ENCODE measurements at places on chromosomes 2 and 18. TPM values are rescaled to one million over a fixed set of nuclear protein-coding genes. Genes with fewer than 3 reads are reported as not detected.

LBX2 gene
- 2.8 TPM for polyA plus RNA-seq

ARHGAP25 gene
- 3.5 TPM for polyA plus RNA-seq

ERBB4 gene
- 0.03 TPM for polyA plus RNA-seq

GPR45 gene
- polyA plus RNA-seq = not detected

ZNF638 gene
- polyA plus RNA-seq = 24.8 TPM

OTX1 gene
- polyA plus RNA-seq = not detected

RAD51AP2 gene
- 0.08 TPM for polyA plus RNA-seq

DNA sequence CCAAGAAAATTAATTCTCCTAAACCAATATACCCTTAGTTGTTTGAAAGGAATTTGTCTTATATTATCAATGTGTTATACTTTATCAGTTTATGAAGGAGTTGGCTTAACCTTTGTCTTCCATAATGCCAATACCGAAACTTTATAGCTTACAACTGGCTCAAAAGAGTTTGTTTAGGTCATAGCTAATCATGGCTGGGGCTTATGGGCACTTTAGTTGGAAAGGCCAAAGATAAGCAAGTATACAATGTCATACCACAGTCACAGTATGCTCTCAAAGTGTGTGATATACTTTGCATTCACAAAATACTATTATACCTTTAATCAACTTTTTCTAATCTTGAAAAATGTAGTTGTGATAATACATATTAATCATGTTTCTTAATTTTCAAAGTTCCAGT, 2.3 kb downstream of the KLHL41 start:
- H3K27me3 ChIP-seq = no peaks in the 10 kb centered on the region
- DNase-seq = no peak
- no peak overlapping the region for H3K27ac ChIP-seq
- H3K4me1 ChIP-seq = no peaks in the 10 kb centered on the region

DNA sequence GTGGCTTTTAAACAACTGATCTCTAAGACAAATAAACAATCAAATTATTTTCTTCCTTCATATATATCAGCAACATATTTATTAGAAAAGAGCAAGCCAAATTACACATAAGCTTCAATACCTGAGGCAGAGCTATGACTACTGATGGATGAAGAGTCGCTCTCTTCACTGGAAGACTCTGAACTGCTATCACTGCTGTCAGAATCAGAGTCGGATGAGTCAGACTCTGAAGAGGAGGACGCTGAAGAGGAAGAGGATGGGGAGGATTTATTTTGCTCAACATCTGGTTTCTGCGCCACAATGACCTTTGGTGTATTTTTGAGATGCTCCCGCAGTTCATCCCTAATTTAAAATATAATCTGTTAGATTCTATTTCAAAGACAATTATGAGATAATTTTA, 56.7 kb downstream of the CWC22 start:
- DNase-seq = no peak
- no peaks in the 10 kb centered on the region for H3K27me3 ChIP-seq
- H3K4me1 ChIP-seq = peaks cover 4% of the 10 kb centered on the region
- H3K36me3 ChIP-seq = peaks cover 21% of the 10 kb centered on the region
- H3K27ac ChIP-seq = no peak overlapping the region

DNA sequence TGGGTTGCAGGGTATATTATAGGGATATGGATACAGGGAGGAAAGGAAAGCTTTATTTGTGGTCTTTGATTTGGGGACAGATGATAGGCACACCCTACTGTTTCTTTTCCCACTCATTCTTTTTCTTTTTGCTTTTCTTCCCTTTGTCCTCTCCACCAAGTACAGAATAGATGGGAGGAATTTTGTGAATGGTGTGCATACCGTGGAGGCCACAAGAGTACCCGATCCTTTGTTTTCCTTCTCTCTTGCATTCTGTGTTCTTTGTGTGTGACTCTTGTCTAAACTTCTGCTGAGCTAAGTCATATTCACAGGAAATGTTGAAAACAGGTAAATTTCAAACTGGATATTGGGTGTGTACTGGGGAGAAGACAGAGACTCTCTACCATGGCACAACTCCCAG, 321.4 kb upstream of the SLC8A1 start:
- no peak overlapping the region for H3K4me3 ChIP-seq
- no peak for DNase-seq
- H3K36me3 ChIP-seq = no peaks in the 10 kb centered on the region
- H3K27me3 ChIP-seq = no peaks in the 10 kb centered on the region
- no peak overlapping the region for H3K27ac ChIP-seq

DNA sequence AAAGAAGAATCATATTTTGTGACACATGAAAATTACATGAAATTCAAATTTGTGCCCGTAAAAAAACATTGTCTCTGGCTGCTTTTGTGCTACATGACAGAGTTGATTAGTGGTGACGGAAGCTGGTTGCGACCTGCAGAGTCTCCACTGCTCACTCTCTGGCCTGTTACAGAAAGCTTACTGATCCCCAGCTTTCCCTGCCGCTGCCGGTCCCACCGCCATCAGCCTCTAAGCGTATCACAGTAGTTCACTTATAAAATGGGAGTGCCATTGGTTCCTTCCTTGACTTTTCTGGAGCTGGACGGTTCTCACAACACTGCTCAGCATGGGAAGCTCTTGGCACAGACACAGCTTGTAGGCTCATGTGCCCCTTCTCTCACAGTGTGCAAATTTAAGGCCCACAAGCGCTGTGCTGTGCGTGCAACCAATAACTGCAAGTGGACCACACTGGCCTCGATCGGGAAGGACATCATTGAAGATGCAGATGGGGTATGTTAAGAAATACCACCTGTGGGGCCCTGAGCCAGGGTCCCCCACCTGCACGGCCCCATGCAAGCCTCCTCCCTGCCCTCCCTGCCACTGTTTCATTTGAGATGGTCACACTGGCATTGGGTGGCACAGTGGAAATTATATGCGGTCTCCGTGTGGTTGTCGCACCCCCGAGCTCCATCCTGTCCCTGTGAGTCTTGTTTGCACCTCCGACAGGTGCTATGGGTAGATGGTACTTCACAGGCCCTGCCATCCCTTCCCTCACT, 81.3 kb downstream of the DGKD start:
- H3K4me1 ChIP-seq = no peaks in the 10 kb centered on the region
- no peak for DNase-seq
- no peak overlapping the region for H3K4me3 ChIP-seq
- H3K36me3 ChIP-seq = peaks cover 43% of the 10 kb centered on the region
- no peak overlapping the region for H3K27ac ChIP-seq
- no peaks in the 10 kb centered on the region for H3K27me3 ChIP-seq

- H3K27ac ChIP-seq = no peak overlapping the region
- no peak for DNase-seq
- H3K4me1 ChIP-seq = no peaks in the 10 kb centered on the region
- H3K36me3 ChIP-seq = no peaks in the 10 kb centered on the region
Observed at GRCh38 chr2:131659168-131659572, 131.5 kb downstream of the CCDC74A start.
